ENCODE measurements at places on chromosomes 5 and 9. TPM values are rescaled to one million over a fixed set of nuclear protein-coding genes. Genes with fewer than 3 reads are reported as not detected.

The TTLL11 gene
- total RNA-seq: 5.9 TPM

The CDH9 gene
- not detected for total RNA-seq

The PBX3 gene
- total RNA-seq: 8.9 TPM

The ENDOG gene
- total RNA-seq: 46.5 TPM

The NR6A1 gene
- 4.6 TPM for total RNA-seq

The CDH12 gene
- total RNA-seq: not detected

The TRMO gene
- 15.0 TPM for total RNA-seq

GRCh38 chr5:17723876-17724275 lies 89.6 kb downstream of the TAF11L14 start:
- no peak for DNase-seq

- DNase-seq: peak; percentile 46
Observed at GRCh38 chr9:121566481-121567465, 67.1 kb upstream of the GGTA1 start.

- DNase-seq: peak; percentile 92
Observed at GRCh38 chr5:134648425-134649162, at the start of gene SEC24A. Gene SEC24A (plus strand): TSS chr5:134648785. CDS start chr5:134649077, 292 bp downstream.

DNA sequence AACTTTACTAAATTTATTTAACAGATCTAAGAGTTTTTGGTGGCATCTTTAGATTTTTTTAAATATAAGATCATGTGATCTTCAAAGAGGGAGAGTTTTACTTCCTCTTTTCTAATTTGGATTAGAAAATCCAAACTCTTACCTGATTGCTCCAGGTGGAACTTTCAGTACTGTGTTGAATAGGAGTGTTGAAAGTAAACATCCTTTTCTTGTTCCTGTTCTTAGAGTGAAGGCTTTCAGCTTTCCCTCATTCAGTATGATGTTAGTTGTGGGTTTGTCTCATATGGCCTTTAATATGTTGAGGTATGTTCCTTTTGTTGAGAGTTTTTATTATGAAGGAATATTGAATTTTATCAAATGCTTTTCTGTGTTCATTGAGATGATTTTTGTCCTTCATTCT lies 650.0 kb upstream of the SGCD start:
- no peak for DNase-seq

GRCh38 chr9:18925880-18926279 lies 107.1 kb downstream of the SAXO1 start:
- no peak for DNase-seq

DNA sequence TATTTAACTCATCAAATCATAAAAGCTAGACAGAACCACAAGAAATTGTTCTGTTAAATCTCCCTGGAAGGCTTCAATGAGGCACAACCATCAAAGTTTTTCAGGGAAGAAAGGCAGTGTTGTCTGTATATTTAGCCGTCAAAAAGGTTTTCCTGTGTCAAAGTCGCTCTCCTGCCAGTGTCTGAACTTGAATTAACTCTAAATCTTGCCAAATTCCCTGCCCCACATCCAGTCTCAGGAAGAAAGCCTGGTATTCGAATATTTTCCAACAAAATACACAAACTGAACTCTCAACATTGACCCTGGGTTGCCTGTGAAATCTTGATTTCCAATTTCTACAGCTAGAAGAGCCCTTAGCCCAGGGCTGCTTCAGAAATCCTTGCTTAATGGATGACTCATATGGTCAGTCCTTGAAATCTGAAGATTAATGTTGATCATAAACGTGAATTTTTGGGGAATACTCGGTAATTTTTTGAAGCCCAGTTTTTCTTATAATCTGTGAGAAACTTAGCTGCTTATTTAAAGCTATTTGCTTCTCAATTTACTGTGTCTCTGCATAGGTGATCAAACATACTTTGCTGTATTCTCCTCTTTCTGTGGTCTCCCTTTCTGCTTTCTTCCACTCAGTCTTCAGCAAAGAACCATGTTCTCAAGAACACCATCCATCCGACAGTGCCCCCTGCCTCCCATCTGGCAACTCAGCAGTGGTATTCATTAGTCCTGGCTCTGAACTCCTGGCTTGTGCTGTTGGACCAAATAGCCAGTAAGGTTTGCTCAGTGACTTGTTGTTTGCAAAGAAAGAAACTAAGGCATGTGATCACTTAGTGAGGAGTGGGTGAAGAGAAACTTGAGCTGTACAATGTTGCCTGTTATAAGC lies 58.9 kb downstream of the NREP start:
- no peak for DNase-seq

DNA sequence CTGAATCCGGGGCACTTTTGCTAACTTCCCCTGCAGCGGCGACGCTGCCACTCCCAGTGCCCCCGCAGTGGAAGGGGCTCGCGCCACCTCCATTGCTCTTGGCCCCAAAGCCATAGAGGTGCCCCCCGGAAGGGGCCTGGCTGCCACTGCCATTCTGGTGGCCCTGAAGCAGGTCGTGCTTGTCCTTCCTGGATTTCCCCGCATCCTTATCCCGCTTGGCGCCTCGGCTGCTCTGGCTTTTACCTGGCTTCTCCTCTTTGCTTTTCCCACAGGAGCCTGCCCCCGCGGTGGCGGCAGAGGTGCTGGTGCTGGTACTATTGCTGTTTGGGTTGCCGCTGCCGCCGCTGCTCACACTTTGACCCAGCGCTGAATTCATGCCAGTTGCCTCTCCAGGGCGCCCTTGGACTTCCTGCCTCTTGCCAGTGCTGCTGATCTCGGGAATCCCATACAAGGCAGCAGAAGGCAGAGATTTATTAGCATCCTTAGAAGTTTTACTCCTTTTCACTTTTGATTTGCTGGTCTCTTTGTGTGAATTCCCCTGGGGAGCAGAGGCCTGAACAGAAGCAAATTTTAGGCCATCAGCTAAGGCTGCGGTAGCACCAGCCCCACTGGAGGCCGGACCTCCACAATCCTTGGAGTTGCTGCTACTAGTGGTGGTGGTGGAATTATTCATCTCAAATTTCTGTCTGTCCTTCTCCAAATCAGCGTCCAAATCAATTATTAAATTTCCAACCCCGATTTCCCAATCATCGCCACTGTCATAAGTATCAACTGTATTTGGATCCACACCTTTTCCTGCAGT lies 2.1 kb downstream of the ZNF608 start:
- peak; percentile 74 for DNase-seq

- peak; percentile 24 for DNase-seq
Observed at GRCh38 chr5:41510176-41510831, at the start of gene PLCXD3. Gene PLCXD3 (minus strand): TSS chr5:41510601. CDS start chr5:41510526, 75 bp downstream.

DNA sequence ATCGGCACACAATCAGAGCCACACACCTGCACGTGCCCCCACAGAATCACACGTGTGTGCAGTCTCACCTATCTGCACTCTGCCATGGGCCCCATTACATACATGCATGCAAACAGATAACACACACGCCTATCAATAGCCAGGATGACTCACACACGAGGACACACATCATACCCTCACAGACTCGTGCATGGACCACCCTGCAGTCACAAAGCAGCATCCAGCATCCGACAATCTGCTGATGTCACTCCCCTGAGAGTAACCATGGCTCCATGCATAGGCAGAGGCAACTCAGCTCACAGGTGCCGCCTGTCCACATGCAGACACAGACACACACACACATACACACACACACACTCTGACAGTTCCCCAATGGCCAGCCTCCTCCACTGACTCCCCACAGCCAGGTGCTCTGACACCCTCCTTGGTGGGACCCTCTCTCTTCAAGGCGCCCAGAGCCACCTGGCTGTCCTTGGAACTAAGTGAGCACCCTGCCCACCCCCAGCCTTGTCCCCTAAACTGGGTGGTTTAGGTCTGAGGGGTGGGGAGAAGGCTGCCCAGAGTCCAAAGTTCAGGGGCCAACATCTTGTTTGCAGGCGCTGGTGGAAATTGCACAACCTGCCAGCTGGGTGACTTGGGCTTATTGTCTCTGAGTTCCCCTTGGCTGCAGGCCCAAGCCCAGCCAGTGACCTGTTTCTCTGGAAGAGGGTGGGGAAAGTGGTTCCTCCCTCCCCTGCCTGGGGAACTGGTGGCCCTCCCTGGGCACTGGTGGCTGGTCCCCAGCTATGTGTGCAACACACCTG lies 34.6 kb upstream of the NEK6 start:
- DNase-seq: peak; percentile 88

GRCh38 chr9:128370367-128370751 lies 815 bp upstream of the URM1 start:
- no peak for DNase-seq

- no peak for DNase-seq
Observed at GRCh38 chr9:4585135-4585534, 77.0 kb upstream of the PLPP6 start.

DNA sequence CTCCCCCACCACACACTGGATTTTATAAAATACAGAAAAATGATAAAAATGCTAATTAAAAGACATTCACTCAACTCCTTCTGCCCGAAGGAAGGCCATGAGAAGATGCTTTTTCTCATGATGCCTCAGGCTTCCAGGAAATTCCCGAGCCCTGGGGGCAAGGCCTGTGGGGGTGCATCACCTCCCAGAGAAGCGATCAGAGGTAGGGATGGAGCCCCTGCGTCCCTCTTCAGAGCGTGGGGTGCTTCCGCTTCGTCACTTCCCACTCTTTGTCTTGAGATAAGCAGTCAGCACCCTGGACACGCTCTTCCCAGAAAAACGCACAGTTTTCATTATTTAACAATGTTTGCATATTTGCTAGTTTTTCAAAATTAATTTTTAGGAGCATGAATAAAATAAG lies 33.3 kb upstream of the SH3PXD2B start:
- DNase-seq: no peak

DNA sequence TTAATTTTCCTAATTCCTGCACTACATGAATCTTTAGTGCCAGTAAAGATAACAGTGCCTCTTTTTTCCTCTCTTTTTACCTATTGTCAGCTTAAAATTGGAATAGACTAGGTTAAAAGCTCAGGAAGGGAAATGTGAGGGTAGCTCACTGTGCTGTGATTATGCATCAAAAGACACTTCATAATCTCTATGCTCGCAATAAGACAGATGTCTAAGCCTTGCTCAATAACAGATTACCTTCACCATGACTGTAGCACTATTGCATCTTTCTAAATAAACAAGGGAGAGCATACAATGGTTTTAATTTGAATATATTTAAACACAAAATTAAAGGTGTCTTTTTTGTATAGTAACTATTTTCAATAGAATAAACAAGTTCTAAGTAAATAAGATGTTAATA lies 130.1 kb downstream of the FBN2 start:
- DNase-seq: no peak

DNA sequence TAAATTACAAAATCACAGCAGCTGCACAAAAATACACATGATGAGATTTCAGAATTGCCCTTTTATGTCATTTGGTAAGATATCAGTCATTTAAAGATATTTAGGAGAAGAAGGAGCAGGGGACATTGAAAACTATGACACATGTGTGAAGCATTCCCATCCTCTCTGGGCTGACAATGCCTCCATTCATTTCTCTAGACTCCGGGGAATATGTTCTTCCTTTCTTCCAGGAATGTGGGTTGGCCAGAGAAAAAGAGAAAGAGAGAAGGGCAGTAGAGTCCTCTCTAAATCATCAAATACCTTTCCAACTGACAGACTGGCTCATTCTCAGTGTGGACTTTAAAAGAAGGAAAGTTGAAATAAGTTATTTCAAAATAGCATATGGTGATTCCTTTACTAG lies 205.6 kb upstream of the ADAMTSL1 start:
- no peak for DNase-seq

GRCh38 chr5:173746047-173746646 lies 129.7 kb upstream of the BOD1 start:
- no peak for DNase-seq

DNA sequence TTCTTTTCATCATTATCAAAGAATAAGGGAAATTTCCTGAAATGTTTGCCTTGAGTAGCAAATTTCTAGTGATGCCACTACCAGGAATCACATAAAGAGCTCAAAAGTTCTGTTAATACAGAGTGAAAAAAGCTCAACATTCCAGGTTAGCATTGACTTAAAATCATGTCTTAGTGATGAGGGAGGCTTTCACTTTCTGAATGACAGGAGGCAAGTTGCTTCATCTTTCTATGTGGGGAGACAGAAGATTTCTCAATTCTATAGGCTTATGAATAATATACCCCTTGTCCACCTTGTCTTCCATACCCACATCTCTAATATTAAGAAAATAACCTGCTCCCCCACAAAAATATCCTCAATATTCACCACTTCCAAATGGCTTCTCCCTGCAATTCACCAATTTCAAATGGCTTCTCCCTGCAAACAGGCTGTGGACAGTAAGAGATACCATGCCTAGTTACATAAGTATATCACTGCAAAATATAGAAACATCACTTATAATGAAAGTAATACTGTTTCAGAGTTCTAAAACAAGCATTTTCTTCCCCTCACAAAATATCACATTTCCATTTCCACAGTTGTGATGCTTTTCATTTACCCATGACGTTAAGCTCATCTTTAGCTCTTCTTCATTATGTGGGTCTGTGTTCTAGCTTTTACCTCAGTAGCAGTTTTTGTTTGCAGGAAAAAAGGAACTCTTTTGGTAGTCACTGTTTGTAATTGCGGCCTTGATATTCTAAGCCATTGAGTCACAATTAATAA lies 2.2 kb upstream of the JAK2 start:
- DNase-seq: no peak

DNA sequence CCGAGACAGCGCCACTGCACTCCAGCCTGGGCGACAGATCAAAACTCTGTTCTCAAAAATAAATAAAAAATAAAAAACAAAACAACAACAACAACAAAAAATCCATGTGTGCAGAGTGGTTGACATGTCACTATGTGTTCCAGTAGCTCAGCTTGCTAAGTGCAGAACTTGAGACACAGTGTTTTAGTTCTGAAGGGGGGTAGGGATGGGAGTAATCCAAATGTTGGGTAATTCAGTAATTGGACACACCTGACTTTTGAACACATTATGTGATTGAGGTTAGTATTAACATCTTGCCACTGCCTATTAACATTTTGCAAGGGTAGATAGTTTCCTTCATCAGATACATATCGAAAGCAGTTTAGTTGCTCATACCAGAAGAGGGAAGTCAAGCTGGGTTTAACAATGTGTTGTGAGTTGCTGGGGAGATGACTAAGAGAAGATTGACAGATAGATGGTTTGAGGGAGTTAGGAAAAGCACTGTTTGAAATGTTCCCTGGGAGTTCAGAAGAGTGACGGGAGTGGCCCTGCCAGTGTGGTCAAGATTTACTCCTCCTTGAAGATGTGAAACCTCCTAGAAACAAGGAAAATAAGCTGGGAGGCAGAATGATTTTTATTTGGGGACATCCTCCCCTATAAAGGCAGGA lies 928 bp downstream of the HACD4 start:
- no peak for DNase-seq

GRCh38 chr9:78235256-78235761 lies 566 bp upstream of the CEP78 start:
- DNase-seq: no peak

GRCh38 chr9:35603506-35603985 lies 1.5 kb upstream of the TESK1 start:
- peak; percentile 54 for DNase-seq
